ENCODE measurements at places on chromosomes 12 and 14.

- no peak for DNase-seq
Observed at GRCh38 chr14:64676410-64677008, 27.7 kb upstream of the PLEKHG3 start.

- DNase-seq = no peak
Observed at GRCh38 chr14:31078766-31079165, 52.6 kb upstream of the STRN3 start.

GRCh38 chr12:15222219-15222618 is 1.0 kb upstream of the RERG start:
- no peak for DNase-seq

DNA sequence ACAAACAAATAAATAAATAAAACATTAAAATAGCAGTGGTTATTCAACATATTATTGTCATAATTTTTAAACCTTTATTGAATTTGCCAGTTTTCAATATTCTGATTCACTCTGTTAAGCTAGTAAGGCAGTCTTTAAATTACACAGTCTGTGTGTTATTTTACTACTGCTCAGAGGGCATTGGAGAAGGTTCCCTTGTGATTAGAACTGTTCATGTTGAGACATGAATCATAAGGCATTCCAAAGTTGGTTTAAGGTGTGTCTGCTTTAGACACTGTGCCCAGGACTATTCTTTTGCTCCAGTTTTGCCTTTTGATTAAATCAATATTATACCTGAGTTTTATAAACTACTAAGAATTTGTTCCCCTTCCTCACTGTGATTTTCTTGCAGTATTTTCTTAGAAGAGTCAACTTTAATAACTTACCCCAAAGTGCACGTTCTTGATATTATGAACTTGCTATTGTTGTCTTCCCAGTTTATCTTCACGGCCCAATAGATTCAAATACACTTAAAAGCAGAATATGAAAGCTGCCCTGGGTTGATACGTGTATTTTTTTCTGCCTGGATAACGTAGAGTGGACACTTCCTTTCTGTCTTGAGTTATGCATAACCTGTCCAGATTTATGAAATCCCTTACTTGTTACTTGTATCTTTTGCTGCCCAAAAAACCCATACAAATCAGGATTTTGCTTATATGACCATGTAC is 105.3 kb upstream of the BCAT1 start:
- DNase-seq = peak; percentile 2

DNA sequence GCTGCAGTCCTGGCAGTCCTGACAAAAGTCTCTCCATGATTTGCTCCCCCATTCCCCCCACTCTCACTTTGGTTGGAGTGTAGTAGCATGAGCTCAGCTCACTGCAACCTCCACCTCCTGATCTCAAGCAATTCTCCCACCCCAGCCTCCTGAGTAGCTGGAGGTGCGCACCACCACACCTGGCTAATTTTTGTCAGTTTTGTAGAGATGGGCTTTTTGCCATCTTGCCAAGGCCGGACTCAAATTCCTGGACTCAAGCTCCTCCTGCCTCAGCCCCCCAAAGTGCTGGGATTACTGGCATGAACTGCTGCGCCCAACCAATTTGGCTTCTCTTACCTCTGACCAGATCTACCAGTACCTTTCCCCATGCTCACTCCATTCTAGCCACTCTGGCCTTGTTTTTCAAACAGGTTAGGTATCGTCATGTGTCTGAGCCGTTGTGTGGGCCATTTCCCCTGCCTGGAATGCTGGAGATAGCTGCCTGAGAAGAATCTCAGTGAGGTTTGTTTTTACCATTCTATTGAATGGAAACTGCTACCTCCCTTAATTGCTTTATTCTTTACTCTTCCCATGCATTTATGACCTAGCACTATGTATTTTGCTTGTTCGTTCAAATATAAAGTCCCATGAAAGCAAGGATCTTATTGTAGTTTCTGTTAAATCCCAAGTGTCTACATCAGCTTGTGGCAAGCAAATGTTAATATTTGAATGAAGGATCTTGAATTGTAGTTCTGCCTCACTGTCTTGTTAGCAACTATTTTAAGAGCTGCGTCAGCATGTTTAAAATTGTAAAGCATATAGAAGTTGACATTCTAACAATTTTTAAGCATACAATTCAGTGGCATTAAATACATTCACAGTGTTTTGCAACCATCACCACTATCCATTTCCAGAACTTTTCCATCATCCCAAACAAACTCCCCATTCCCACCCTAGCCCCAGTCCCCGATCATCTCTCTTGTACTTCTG is 39.7 kb downstream of the CPSF6 start:
- no peak for DNase-seq

DNA sequence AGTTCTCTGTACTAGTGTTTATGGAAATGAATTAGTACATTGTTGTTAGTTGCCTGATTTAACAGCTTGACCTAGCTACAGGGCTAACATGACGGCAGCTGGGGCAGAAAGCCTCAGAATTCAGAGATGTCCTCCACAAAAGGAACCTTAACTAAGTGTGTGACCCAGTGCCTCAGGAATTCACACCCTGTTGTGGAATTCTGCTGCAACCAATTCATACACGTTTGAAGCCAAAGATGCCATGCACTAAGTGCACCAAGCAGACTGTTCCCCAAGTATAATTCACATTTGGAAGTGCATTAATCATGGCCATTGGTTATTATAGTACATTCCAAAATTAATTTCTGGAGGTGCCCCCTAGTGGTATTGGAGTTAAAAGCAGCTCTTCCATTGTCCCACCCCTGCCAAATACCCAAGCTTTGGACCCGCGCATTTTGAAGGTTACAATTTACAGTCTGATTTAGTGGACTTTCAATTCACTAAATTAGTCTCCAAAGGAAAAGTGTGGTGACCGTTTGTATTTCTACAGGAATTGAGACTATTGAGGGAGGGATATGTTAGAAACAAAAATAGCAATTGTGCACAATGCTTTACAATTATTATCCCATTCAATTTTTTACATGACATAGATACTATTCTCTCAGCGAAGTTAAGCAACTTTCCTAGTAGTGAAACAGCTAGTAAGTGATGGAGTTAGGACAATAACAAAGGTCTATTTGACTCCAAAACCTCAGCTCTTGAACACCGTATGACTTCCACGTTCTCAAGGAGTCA is 85.9 kb downstream of the PAX9 start:
- DNase-seq = no peak

- DNase-seq = no peak
Observed at GRCh38 chr14:21589317-21589716, 9.4 kb upstream of the OR10G3 start.

DNA sequence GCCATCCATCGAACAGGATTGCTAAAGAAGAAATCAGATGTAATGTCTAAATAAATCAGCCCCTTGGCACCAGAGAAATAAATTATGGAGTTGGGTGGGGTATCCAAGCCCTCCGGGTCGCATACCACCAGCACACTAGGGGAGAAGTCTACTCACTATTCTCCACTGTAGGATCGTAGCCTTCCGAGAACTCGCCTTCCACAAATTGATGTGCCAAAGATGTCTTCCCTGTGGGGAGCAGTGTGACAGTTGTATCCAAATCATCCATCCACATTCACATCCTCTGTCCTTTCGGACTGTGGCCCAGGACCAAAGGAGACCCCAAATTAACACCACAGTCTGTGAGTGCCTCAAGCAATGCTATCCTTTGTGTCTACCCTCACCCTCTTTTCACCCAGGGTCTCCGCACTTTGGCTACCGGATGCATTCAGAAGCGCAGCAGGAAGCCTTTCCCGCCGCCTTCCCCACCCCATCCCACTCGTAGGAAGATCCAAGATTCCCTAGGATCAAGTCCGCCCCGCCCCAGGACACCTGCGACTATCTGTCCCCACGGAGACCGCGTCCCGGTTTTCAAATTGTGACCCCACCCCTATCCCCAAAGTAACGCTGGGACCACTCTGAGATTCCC is 786 bp downstream of the RHEBL1 start:
- no peak for DNase-seq
